CD4-positive, alpha-beta memory T cell (primary cell): ENCODE measurements at places on chromosomes 2 and 18. TPM values are rescaled to one million over a fixed set of nuclear protein-coding genes. Genes with fewer than 3 reads are reported as not detected.

Gene IL1RN
- total RNA-seq, result 2.4 TPM

Gene FZD7
- 0.61 TPM for total RNA-seq

DNA sequence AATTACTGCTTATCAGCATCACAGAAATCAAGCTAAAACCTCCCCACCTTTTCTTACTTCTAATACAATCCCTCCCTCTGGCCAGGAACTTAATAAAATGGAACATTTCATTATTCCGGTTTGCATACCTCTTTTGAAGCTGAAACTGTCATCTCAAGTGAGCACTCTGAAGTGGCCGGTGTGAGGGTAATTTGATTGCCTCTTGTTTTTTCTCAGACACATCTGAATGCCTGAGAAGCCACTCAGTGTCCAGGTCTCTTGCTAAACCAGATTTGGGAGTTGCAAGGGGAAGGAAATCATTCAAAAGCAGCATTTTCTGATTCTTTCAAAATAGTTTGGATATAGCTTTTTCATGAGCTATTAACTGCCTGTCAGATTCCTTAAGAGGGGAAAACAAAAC is 190.3 kb downstream of the C1D start:
- H3K4me1 ChIP-seq, result no peaks in the 10 kb centered on the region
- no peaks in the 10 kb centered on the region for H3K27me3 ChIP-seq
- no peak overlapping the region for H3K27ac ChIP-seq
- H3K4me3 ChIP-seq, result no peak overlapping the region
- no peak for DNase-seq
- no peaks in the 10 kb centered on the region for H3K36me3 ChIP-seq

GRCh38 chr2:69992310-69993047 is 31.0 kb upstream of the ASPRV1 start:
- DNase-seq, result no peak
- no peak overlapping the region for H3K4me3 ChIP-seq
- H3K27me3 ChIP-seq, result no peaks in the 10 kb centered on the region
- no peak overlapping the region for H3K27ac ChIP-seq
- peaks cover 8% of the 10 kb centered on the region for H3K36me3 ChIP-seq
- H3K4me1 ChIP-seq, result no peaks in the 10 kb centered on the region

- no peaks in the 10 kb centered on the region for H3K36me3 ChIP-seq
- DNase-seq, result no peak
- H3K4me1 ChIP-seq, result no peaks in the 10 kb centered on the region
- no peak overlapping the region for H3K27ac ChIP-seq
Observed at GRCh38 chr2:176704282-176704858, 435.1 kb downstream of the MTX2 start.

Gene VAPA
- 113 TPM for total RNA-seq

- H3K27ac ChIP-seq, result no peak overlapping the region
- H3K36me3 ChIP-seq, result no peaks in the 10 kb centered on the region
- no peak for DNase-seq
- H3K4me3 ChIP-seq, result no peak overlapping the region
- no peaks in the 10 kb centered on the region for H3K4me1 ChIP-seq
- H3K27me3 ChIP-seq, result no peaks in the 10 kb centered on the region
Observed at GRCh38 chr2:161030260-161031063, 129.8 kb upstream of the TANK start.

Gene GALNT13
- total RNA-seq, result 0.79 TPM

GRCh38 chr2:136399667-136400289 is 281.8 kb upstream of the CXCR4 start:
- H3K27ac ChIP-seq, result no peak overlapping the region
- H3K27me3 ChIP-seq, result no peaks in the 10 kb centered on the region
- DNase-seq, result no peak
- no peaks in the 10 kb centered on the region for H3K4me1 ChIP-seq
- no peak overlapping the region for H3K4me3 ChIP-seq
- no peaks in the 10 kb centered on the region for H3K36me3 ChIP-seq

DNA sequence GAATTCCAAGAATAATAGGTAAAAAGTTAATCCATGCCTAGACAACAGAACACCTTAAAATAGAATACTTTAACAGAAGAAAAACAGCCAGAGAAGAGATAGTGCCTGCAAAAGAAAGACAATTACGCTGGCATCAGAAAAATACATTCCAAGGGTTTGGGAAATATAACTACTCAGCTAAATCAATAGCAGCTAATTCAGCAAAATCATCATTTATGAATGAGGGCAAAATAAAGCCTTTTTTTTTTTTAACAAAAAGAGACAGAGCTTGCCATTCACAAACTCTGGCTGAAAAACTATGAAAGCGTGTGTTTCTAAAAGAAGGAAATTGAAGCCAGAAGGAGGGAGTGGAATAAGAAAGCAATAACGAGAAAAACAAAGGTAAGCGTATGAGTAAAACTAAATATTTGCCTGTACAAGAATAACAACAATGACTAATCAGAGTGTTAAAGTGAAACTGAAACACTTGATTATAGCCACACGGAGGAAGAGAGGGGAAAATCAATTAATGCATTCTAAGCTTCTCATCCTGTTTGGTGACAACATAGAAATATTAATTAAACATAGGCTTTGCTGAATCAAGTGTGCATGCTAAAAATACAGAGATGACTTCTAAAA is 90.2 kb downstream of the EHD3 start:
- peak overlapping the region; percentile 39 for H3K4me3 ChIP-seq
- peaks cover 41% of the 10 kb centered on the region for H3K4me1 ChIP-seq
- DNase-seq, result no peak
- no peak overlapping the region for H3K27ac ChIP-seq
- H3K36me3 ChIP-seq, result no peaks in the 10 kb centered on the region

Gene ZC3H8
- 17.9 TPM for total RNA-seq

DNA sequence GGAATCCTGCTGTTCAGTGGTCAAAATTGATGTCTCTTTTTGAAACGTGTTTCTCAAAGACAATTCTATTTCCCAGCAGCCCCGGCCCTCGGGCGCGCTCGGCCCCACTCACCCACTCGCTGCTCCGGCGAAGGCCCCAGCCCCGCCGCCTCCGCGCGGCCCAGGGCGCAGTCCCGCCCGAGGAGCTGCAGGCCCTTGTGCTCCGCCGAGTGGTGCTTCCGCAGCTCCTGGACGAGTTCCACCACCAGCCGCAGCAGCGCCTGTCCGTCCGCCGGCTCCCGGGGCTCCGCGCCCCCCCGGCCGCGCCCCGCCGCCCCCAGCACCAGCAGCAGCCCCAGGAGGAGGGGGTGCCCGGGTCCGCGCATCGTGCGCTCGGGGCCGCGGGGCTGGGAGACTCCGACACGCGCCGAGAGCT is 413 bp downstream of the ALKAL2 start:
- peaks cover 13% of the 10 kb centered on the region for H3K27me3 ChIP-seq
- H3K4me1 ChIP-seq, result peaks cover 18% of the 10 kb centered on the region
- no peaks in the 10 kb centered on the region for H3K36me3 ChIP-seq
- no peak overlapping the region for H3K4me3 ChIP-seq
